ENCODE measurements at places on chromosomes 4 and X.
A peak's percentile ranks its signal among the peaks of the same experiment; 100 is the strongest.

- H3K4me3 ChIP-seq, result no peak overlapping the region
- H3K4me1 ChIP-seq, result no peaks in the 10 kb centered on the region
- H3K27ac ChIP-seq, result no peak overlapping the region
- peak; percentile 0 for DNase-seq
- no peaks in the 10 kb centered on the region for H3K36me3 ChIP-seq
Observed at GRCh38 chr4:28966982-28967381, 1753.2 kb upstream of the PCDH7 start.

- no peaks in the 10 kb centered on the region for H3K27me3 ChIP-seq
- no peak overlapping the region for H3K4me3 ChIP-seq
- H3K4me1 ChIP-seq, result no peaks in the 10 kb centered on the region
- H3K36me3 ChIP-seq, result no peaks in the 10 kb centered on the region
- DNase-seq, result no peak
Observed at GRCh38 chrX:13428053-13428786, 108.4 kb upstream of the ATXN3L start.

GRCh38 chr4:109801895-109802319 is at the start of gene CFI:
Gene CFI, minus strand, starts transcription at chr4:109801999. Its CDS starts 28 bp downstream, at chr4:109801971.
- no peak within 1 kb of the TSS for H3K27ac ChIP-seq
- H3K27me3 ChIP-seq, result no peaks in the 10 kb centered on the region
- no peaks in the 10 kb centered on the region for H3K4me1 ChIP-seq
- no peak within 1 kb of the TSS for H3K4me3 ChIP-seq
- no peaks in the 10 kb centered on the region for H3K36me3 ChIP-seq

DNA sequence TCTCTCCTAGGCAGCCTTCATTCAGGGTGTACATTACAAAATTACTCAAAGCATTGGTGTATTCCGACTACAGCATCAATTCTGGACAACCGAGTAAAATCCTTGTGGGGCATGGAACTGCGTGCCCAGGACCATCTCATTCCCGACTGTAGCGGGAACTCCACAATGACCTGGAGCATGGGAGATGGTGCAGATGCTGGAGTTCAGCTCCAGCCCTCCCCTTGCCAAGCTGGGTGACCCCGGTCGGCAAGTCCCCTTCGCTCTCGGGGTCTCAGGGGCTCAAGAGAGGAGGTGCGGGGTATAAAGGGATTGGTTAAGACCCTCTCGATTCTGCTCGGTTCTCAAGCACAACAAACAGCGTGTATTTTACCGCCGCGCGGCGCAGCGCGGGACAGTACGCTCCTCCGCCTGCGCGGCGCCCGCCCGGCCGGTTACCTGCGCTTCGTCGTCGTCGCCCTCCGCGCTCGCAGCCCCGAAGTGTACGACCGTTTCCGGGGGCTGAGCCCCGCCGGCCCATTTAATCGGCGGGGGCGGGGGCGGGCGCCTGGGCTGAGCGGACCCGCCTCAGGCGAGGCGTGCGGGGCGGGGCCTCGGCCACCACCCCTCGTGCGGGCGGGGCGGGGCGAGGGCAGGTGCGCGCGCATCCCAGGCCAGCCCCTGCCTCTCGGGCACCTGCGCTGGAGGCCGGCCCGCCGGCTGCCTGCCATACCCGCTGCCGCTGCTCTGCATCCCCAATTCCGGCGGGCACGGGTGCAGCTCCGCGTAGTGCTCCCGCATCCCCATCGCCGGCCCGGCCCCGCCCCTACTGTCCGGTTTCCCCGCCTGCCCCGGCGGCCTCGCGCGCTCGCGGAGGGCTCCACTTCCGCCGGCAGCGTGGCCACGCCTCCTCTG is at the start of gene G6PD:
Gene G6PD (minus strand): TSS at position 493 of the 891 bp plus-strand sequence. CDS start 691 bp downstream, outside the sequence.
- DNase-seq, result peak; percentile 78
- H3K36me3 ChIP-seq, result no peaks in the 10 kb centered on the region
- H3K27ac ChIP-seq, result peak within 1 kb of the TSS; percentile 91

GRCh38 chr4:139458543-139458942 is 4.6 kb downstream of the RAB33B start:
- no peaks in the 10 kb centered on the region for H3K27me3 ChIP-seq
- H3K4me3 ChIP-seq, result no peak overlapping the region
- peaks cover 6% of the 10 kb centered on the region for H3K4me1 ChIP-seq
- DNase-seq, result no peak
- no peaks in the 10 kb centered on the region for H3K36me3 ChIP-seq
- H3K27ac ChIP-seq, result no peak overlapping the region

- H3K27ac ChIP-seq, result no peak overlapping the region
- no peak overlapping the region for H3K4me3 ChIP-seq
- no peaks in the 10 kb centered on the region for H3K4me1 ChIP-seq
- H3K36me3 ChIP-seq, result peaks cover 24% of the 10 kb centered on the region
Observed at GRCh38 chrX:41352329-41352838, 18.4 kb downstream of the DDX3X start.

DNA sequence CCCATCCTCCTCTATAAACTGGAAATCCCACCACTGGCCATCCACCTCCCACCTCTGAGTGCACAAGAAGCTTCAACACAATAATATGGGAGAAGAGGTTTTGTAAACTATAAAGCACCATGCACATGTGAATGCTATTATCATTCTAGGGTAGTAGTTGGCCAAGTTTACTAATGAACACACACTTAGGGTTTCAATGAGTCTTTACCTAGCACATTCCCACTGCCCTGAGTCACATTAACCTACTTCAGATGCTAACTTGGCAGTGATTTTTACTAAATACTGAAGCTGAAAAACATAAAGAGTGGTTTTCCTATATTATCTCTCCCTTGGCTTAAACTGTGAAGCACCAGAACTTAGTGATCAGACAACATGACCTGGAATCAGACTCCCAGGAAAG is 93.9 kb downstream of the SH3KBP1 start:
- no peaks in the 10 kb centered on the region for H3K4me1 ChIP-seq
- no peaks in the 10 kb centered on the region for H3K27me3 ChIP-seq
- DNase-seq, result no peak
- H3K36me3 ChIP-seq, result no peaks in the 10 kb centered on the region
- no peak overlapping the region for H3K4me3 ChIP-seq
- no peak overlapping the region for H3K27ac ChIP-seq

DNA sequence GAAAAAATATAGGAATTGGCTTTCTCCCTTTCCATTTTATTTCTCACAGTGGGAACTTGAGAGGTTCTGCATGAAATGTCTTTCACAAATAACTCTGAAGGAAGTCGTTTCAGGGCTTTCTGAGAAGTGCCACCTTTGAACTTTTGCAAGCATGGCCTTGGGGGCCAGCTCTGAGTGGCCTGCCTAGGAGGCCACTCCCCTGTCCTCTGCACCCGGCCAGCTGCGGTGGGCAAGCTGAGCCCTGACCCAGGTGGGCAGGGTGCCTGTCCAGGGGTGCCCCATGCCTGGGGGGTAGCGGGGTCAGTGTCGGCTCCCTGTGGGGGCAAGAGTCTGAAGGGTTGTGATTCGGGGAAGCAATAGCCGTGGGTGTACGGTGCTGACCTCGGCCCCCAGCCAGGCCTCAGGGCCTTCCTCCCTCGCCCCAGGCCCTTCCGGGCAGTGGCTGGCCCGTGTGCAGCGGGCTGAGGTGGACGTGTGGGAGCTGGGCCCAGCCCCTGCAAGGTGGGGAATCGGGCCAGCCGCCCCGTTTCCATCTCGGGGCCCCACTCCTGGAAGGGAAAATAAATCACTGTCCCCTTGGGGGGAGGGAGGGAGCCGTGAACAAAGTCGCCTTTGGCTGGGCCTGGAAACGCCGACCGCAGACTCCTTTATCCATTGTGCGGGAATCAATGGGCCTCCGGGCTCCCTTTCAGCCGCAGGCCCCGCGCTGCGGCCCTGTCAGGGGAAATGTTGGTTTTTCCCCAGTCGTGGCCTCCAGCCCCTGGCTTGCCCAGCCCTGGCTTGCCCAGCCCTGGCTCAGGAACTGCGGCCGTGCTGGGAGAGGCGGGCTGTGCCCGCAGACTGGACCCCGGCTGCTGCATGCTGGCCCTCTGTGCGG is 3.1 kb downstream of the FGFRL1 start:
- peaks cover 10% of the 10 kb centered on the region for H3K4me1 ChIP-seq
- peaks cover 24% of the 10 kb centered on the region for H3K27me3 ChIP-seq
- H3K36me3 ChIP-seq, result no peaks in the 10 kb centered on the region
- H3K27ac ChIP-seq, result no peak overlapping the region
- no peak for DNase-seq

DNA sequence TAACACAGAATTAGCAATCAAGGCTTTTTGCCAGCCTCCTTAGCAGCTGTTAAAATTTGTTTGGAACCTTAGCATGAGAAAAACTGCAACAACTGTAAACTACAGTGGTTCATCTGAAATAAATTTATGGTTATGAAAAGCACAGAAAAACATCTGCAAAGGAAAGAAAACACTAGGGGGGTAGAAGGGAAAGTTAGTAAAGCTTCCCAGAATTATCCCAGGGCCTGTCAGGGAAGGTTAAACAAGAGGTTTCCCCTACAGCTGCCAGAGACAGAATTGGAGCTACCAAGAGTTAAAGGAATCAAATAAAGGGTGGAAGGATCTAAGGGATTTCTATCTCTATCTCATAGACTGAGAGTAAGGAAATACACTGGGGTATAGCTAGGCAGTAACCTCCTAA is 234.7 kb upstream of the DIAPH2 start:
- H3K4me1 ChIP-seq, result no peaks in the 10 kb centered on the region
- no peaks in the 10 kb centered on the region for H3K27me3 ChIP-seq
- DNase-seq, result no peak
- no peaks in the 10 kb centered on the region for H3K36me3 ChIP-seq

GRCh38 chrX:41522671-41523070 is 75.5 kb downstream of the NYX start:
- H3K4me3 ChIP-seq, result no peak overlapping the region
- no peaks in the 10 kb centered on the region for H3K27me3 ChIP-seq
- H3K27ac ChIP-seq, result peak overlapping the region; percentile 2
- peaks cover 23% of the 10 kb centered on the region for H3K4me1 ChIP-seq
- peaks cover 4% of the 10 kb centered on the region for H3K36me3 ChIP-seq

DNA sequence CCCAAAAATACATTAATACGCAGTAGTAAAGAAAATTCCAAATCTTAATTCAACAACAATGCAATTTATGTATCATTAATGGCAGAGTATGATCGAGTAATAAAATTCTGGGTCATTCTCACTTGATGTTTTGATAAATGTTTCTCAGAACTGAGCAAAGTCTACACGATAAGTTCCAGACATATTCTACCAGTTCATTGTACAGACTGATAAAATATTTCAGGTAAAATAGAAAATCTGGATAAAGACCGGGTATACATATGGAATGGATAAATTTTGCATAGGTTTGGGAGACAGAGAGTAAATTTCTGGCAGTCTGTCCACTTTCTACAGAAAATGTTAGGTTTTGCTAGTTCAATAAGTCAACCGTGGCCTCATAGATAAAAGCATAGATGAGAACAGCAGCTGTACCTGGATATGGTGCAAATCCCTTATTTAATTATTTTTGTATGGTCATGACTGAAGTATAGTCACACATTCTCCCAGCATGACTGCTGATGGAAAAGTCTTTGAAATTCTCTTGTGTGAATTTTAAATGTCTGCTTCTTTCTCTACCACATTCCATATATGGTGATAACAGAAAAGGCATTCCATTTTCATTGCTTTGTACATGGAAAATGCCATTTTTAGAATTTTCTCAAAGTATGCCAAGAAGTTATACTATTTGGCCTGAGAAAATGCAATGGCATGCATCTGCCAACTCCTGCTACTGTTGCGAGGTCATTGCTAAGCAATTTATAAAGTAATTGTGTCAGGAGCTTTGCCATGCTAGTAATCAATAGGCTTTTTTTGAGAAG is 301.9 kb upstream of the ARSJ start:
- no peak overlapping the region for H3K27ac ChIP-seq
- DNase-seq, result no peak
- H3K36me3 ChIP-seq, result no peaks in the 10 kb centered on the region
- H3K27me3 ChIP-seq, result no peaks in the 10 kb centered on the region
- H3K4me3 ChIP-seq, result no peak overlapping the region

GRCh38 chr4:7244751-7245320 is 52.5 kb downstream of the SORCS2 start:
- no peaks in the 10 kb centered on the region for H3K27me3 ChIP-seq
- no peak for DNase-seq

DNA sequence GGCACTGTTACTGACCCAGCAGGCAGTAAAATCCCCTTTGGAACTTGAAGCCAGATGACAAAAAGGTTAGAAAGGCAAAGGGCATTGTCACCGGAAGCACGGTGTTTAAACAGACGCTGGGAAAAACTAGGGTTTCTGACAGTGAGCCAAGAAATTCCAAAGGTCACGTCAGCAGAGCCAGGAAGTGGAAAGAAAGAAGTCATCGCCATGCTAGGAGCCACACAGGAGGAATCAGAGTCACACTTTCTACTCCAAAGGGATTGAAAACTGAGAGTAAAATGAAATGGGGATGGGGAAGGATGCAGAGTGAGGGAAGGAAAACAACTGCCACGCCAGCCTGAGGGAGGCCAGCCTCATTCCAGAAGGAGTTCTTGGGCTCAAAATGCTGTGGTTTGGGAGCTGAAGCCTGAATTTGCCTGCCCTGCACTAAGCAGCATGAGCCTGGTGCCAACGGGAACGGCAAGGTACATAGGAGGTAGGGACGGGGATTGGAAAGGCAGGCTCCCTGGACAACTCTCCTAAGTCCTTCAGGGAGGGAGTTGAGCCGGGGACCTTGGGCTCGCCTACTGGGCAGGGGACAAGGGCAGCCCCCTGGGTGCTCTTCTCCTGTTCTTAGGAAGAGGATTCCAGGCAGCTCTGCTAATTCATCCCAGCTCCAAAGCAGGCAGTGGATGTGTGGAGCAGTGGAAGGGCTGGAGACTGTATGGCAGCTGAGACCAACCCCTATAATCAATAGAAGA is 66.8 kb downstream of the SOWAHB start:
- no peaks in the 10 kb centered on the region for H3K27me3 ChIP-seq
- H3K27ac ChIP-seq, result no peak overlapping the region
- H3K4me3 ChIP-seq, result no peak overlapping the region
- no peaks in the 10 kb centered on the region for H3K36me3 ChIP-seq
- DNase-seq, result peak; percentile 85

- no peaks in the 10 kb centered on the region for H3K36me3 ChIP-seq
- DNase-seq, result no peak
- no peaks in the 10 kb centered on the region for H3K4me1 ChIP-seq
- no peak overlapping the region for H3K4me3 ChIP-seq
- H3K27me3 ChIP-seq, result no peaks in the 10 kb centered on the region
- no peak overlapping the region for H3K27ac ChIP-seq
Observed at GRCh38 chrX:11450354-11450753, 157.1 kb downstream of the AMELX start.

GRCh38 chrX:30150196-30150895 is 65.0 kb upstream of the MAGEB2 start:
- H3K4me3 ChIP-seq, result no peak overlapping the region
- H3K27me3 ChIP-seq, result no peaks in the 10 kb centered on the region
- H3K36me3 ChIP-seq, result no peaks in the 10 kb centered on the region
- H3K4me1 ChIP-seq, result peaks cover 11% of the 10 kb centered on the region
- no peak overlapping the region for H3K27ac ChIP-seq

GRCh38 chr4:37994569-37994968 is 34.4 kb downstream of the PTTG2 start:
- no peaks in the 10 kb centered on the region for H3K36me3 ChIP-seq
- no peak overlapping the region for H3K4me3 ChIP-seq
- peaks cover 19% of the 10 kb centered on the region for H3K4me1 ChIP-seq
- DNase-seq, result no peak

GRCh38 chr4:121951521-121952110 is at the start of gene TRPC3:
Gene TRPC3, minus strand, starts transcription at chr4:121952060. Its CDS starts 380 bp downstream, at chr4:121951680.
- peak within 1 kb of the TSS; percentile 72 for H3K4me3 ChIP-seq
- H3K36me3 ChIP-seq, result no peaks in the 10 kb centered on the region
- H3K27ac ChIP-seq, result peak within 1 kb of the TSS; percentile 77
- peaks cover 10% of the 10 kb centered on the region for H3K4me1 ChIP-seq
- peaks cover 21% of the 10 kb centered on the region for H3K27me3 ChIP-seq

Measured in cardiac muscle cell (in vitro differentiated cells and primary cell).